Mesothelial cell of epicardium (in vitro differentiated cells): ENCODE measurements at places on chromosomes 4 and X. TPM values are rescaled to one million over a fixed set of nuclear protein-coding genes. Genes with fewer than 3 reads are reported as not detected.

Gene ELOVL6
- 24.4 to 27.6 TPM (median 24.5 TPM) in 3 replicates for total RNA-seq

- H3K36me3 ChIP-seq = no peaks in the 10 kb centered on the region
- no peak overlapping the region for H3K27ac ChIP-seq
- no peak for DNase-seq
- peaks cover 3% of the 10 kb centered on the region for H3K27me3 ChIP-seq
- H3K4me1 ChIP-seq = no peaks in the 10 kb centered on the region
Measured at GRCh38 chr4:176882206-176882605, 89.5 kb upstream of the VEGFC start.

Gene AR
- total RNA-seq = 7.1 to 7.7 TPM (median 7.2 TPM) in 3 replicates

DNA sequence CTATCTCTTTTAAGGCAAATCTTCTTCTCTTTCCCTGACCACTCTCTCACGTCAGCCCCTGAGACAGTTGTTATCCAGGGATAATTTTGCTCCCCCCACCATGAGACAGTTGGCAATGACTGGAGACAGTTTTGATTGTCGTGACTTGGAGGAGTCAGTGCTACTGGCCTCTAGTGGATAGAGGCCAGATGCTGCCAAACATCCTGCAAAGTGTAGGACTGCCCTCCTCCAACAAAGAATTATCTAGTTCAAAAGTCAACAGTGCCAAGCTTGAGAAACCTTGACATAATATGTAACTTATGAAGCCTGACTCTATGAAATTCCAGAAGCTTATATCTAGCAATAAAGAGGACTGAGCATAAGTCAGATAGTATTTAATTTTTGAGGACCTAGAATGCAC is 502.1 kb upstream of the IGFBP7 start:
- DNase-seq = no peak
- H3K4me1 ChIP-seq = peaks cover 23% of the 10 kb centered on the region
- H3K27ac ChIP-seq = no peak overlapping the region

DNA sequence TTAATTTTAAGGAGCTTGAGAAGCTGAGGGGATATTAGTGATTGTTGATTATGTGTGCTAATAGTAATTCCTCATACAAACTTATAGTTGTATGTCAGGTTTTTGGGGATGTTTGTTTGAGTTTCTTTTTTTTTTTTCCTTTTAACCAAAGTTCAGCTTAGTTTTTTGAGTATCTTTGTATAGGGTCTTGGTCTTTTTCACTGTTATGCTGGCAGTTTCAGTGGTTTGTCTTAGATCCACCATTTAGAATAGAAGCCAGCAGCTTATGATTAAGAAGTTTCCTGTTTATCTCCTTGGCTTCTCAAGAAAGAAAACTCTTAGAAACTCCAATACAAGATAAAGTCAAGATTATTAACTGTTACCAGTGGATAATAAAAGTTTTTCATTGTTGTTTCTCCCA is 16.1 kb downstream of the CPEB2 start:
- no peaks in the 10 kb centered on the region for H3K27me3 ChIP-seq
- no peak for DNase-seq
- no peaks in the 10 kb centered on the region for H3K36me3 ChIP-seq
- H3K4me3 ChIP-seq = no peak overlapping the region
- no peak overlapping the region for H3K27ac ChIP-seq
- H3K4me1 ChIP-seq = peaks cover 2% of the 10 kb centered on the region

DNA sequence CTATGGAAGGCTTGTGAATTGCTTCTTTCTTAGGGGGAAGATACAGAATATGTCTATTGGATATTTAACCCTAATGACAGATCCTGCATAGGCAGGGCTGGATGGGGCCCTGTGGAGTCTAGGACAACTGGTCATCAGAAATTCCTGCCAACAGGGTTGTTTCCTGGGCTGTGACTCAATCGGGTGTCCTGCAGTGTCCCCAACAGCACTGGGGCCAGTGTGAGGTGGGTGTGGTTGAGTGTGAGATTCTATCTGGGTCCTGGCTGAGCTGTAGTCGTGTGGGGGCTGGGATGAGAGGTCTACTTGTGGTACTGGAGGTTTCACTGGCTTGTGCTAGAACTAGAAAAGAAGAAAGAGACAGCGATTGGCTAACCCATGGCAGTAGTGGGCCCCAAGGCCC is 87.3 kb upstream of the WDR1 start:
- no peak for DNase-seq
- no peaks in the 10 kb centered on the region for H3K27me3 ChIP-seq
- H3K36me3 ChIP-seq = no peaks in the 10 kb centered on the region
- H3K27ac ChIP-seq = no peak overlapping the region

Gene OPN1LW
- not detected in 3 replicates for total RNA-seq

Gene TMPRSS11A
- total RNA-seq = 1.6 to 1.8 TPM (median 1.8 TPM) in 3 replicates

Gene L1CAM
- 1.4 to 2.1 TPM (median 2.1 TPM) in 3 replicates for total RNA-seq
